RWPE1 (cell line): ENCODE measurements at places on chromosomes 7 and 10.

- no peak for DNase-seq
These were observed 184.6 kb upstream of the SP4 start for GRCh38 chr7:21243265-21243664.

DNA sequence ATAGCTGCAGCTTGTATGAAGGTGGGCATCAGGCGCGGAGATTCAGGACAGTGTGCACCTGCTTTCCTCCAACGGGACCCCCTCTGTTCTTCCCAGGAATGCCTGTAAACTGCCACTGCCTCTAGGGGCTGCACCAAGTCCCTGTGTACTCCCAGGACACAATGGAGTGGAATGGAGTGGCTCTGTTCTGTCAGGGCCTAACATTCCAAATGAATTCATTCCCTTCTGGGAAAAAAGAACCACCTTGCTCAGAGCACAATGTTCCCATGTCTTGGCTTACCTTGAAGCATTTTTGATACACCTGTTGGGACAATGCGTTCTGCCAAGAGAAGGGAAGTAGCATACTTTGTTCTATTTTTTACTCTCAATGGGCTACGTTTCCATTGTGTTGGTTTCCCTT is 339.4 kb downstream of the FRMD4A start:
- DNase-seq = no peak

DNA sequence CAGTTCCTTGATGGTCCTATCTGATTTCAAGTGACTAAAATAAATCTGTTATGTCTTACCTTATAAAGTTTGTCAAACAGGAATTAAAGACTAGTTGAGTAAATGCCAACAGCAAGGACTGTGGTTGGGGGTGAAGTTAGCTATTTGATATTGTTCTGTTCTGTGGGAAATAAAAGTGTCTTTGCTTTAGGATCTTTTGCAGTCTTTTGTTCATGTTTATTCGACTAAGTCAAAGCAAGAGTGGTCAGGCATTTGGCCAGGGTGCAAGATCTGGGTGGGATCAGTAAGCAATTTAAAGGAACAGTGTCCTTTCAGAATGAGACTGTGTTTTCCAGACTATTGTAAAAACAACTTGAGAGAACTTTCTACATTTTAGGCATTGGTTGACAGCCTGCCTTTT is at the start of gene COL28A1:
COL28A1 (minus strand) TSS at position 183 of the 400 bp plus-strand sequence. CDS start 2,998 bp downstream, outside the sequence.
- no peak for DNase-seq

DNA sequence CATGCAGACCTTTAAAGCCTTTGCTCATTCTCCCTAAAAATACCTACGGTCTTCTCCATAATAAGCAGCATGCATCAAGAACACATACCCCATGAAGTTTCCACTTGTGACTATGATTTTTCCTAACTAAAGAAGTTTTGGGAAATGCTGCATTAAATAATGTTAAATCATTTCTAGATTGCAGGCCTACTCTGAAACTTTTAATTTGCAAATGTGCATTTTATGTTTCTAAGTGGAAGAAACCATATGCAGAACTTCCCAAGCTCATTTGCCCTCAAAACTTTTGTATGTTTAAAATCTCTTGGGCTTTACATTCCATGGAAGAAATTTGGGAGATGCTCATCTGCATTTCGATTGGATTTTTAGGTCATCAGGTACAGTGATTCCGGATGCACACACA is 63.6 kb downstream of the ITGB8 start:
- DNase-seq = no peak

DNA sequence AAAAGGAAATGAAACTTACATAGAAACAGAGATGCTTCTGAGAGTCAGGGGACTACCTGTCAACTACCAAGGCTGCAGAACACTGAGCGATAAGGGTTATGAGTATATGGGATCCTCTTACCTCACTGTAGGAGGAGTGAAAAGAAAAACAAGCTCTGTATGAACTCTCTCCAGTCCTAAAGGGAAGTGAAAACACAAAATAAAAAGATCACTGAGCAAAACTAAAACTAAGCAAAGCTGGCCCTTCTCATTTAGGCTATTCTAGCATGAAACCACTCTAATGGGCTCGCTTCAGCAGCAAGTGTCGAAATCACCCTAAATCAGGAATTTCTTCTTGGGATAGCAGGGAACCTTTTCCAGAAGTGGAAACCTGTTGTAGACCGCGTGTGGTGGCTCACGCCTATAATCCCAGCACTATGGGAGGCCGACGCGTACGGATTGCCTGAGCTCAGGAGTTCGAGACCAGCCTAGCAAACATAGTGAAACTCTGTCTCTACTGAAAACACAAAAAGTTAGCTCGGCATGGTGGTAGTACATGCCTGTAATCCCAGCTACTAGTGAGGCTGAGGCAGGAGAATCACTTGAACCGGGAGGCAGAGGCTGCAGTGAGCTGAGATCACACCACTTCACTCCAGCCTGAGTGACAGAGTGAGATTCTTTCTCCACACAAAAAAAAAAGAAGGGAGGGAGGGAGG is 27.0 kb downstream of the DCLRE1C start:
- no peak for DNase-seq

GRCh38 chr10:77004917-77005564 is 632.6 kb downstream of the KCNMA1 start:
- DNase-seq = peak; percentile 61

GRCh38 chr7:155001756-155002410 is 1.0 kb downstream of the PAXIP1 start:
- no peak for DNase-seq

DNA sequence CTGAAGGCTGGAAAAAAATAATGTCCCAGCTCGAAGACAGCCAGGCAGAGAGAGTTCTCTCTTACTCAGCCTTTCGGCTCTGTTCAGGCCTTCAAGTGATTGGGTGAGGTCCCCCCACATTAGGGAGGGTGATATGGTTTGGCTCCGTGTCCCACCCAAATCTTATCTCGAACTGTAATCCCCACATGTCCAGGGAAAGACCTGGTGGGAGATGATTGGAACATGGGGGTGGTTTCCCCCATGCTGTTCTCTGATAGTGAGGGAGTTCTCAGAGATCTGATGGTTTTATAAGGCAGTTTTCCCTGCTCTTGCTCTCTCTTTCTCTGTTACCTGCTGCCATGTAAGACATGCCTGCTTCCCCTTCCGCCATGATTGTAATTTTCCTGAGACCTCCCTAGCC is 36.6 kb upstream of the LEP start:
- no peak for DNase-seq

DNA sequence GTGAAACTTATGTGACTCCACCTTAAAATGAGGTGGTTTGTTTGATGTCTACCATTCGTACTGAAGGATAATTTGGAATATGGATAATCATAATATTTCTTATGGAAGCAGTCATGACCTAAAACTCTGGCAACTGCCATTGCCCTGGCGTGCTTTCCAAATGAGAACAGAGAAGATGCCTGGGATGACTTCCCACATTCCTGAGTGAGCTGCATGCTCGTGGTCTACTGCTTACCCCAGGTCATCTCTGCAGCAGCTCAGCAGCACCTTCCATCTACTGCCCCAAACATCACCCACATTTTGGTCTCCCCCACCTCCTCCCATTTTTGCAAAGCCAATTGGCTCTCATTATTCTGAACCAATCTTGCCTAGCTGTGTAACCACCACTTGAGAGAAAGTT is 40.1 kb downstream of the LYZL1 start:
- DNase-seq = no peak

DNA sequence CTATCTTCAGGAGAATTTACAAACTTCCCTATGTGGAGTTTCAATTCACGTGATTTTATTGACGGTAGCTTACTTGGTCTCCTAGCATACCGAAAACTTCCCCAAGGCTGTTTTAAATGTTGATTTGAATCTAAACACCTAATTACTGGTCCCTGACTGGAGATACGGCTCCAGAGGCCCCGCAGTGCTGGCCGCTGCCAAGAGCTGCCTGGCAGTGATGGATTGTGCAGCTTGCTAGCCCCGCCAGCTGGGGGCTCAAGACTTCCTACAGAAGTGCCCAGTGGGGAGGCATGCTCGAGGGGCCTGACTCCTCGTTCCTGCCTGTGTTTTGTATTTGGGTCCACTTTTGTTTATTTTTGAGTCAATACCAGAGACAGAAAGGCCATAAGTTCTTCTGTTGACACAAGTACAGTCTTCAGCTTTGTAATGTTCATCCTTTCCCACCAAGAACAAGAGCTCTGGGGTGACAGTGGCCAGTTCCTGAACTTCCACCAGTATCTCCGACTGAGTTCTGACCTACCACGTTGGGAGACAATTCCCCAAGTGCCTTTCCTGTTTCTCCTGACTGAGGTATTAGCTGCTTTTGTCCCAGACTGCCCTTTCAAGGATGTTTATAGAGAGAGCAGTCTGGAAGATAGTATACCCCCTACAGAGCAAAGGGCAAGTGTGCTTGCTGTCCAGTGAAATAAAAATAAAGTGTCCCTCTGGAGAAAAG is 80.7 kb upstream of the CXCL12 start:
- DNase-seq = no peak

- no peak for DNase-seq
These were observed 508.9 kb downstream of the SUGCT start for GRCh38 chr7:40643664-40644063.

DNA sequence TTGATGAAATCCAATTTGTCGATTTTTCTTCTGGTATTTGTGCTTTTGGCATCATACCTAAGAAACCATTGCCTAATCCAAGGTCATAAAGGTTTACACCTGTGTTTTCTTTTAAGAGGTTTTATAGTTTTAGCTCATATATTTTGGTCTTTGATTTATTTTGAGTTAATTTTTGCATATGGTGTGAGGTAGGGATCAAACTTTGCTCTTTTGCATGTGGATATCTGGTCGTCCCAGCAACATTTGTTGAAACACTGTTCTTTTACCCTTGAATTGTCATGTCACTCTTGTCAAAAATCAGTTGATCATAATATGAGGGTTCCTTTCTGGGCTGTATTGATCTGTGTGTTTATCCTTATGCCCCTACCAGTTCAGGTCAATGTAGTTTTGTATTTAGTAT is 232.5 kb upstream of the SH2B2 start:
- DNase-seq = no peak
